ENCODE measurements at places on chromosomes 12 and 14.

DNA sequence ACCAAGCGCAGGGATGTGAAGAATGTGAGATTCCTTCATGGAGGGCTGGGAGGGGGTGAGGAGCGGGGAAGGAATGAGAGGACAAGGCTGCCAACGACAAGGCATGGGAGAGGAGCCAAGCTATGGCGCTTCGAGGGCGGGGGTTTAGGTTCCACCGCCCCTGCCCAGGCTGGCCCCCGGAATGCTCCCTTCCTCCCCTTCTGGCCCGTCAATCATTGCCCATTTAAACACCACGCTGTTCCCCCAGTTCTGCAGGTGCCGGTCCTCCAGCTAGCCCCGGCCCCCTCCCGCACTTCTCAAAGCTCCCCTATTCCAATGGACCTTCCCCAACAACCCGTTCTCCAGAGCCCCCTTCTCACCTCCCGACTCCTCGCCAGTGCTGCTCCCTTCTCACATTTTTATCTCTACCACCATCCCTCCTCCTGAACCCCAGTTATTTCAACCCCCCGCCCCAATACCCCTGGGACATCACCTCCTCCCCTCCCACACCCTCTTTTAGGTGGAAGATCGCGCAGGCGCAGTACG is 428 bp downstream of the RNF41 start:
- DNase-seq = no peak

- no peak for DNase-seq
Observed at GRCh38 chr12:80068173-80068572, 31.2 kb upstream of the OTOGL start.

GRCh38 chr14:90381999-90382451 is 14.8 kb upstream of the CALM1 start:
- DNase-seq = peak; percentile 43

- no peak for DNase-seq
Observed at GRCh38 chr12:43102546-43103264, 449.3 kb downstream of the ADAMTS20 start.

DNA sequence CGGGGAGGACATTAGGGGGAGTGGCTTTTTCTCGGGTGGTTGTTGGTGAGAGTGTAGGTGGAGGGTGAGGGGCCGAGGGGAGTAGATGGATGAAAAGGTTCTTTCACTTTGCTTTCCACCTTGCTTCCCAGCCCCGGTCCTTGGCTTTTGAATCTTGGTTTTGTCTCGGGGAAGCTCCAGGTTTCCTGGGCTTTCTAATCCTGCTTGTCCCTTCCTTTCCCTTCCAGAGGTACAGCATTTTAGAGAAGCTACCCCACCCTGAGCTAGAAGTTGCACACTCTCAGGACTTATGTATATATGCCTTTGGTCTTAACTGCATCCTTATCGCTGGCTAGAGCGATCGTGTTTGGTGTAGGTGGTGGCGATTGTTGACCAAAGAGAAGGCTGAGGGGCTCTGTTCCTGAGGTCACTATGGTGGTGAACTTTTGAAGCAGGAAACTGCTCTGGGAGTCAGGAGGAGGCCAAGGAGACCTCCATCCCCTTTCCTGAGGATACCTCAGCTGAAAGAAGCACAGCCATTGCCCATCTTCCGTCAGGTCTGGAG is 862 bp downstream of the PIP4K2C start:
- DNase-seq = no peak

DNA sequence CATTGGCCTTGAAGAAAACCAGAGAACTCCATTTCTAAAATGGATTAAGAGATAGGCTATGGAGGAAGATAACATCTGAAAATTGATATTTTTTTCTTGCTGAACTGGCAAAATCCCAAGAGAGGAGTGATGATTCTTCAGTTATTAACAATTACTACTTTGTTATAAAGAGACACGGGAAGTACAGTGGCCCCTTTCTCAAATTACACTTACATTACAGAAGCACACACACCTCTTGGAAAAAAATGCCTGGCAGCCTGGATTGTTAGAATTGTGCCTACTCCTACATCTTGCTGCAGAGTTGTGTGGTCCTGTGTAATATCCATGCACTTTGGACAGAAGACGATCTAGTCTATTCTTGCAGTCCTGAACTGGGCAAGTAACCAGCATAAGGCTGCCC is 71.7 kb downstream of the TGFB3 start:
- DNase-seq = no peak

DNA sequence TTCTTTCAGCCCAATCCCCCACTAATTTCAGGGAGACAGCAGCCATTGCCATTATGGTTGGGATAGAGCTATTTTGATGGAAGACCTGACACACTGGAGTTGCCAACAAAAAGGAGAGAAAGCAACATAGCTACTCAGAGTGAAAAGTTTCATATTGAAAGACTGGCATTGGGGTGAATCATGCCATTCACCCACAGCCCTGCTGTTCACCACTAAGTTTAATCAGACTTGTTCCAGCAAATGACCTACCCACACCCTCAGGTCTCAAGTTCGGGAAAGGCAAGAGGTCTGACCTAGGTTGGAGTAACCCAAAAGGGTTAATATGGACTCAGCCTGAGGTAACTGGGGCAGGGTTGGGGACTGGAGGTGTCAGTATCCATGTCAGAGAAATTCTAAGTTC is 169.2 kb downstream of the PAWR start:
- no peak for DNase-seq
